ENCODE measurements at places on chromosomes 3 and 15.
A peak's percentile ranks its signal among the peaks of the same experiment; 100 is the strongest.

DNA sequence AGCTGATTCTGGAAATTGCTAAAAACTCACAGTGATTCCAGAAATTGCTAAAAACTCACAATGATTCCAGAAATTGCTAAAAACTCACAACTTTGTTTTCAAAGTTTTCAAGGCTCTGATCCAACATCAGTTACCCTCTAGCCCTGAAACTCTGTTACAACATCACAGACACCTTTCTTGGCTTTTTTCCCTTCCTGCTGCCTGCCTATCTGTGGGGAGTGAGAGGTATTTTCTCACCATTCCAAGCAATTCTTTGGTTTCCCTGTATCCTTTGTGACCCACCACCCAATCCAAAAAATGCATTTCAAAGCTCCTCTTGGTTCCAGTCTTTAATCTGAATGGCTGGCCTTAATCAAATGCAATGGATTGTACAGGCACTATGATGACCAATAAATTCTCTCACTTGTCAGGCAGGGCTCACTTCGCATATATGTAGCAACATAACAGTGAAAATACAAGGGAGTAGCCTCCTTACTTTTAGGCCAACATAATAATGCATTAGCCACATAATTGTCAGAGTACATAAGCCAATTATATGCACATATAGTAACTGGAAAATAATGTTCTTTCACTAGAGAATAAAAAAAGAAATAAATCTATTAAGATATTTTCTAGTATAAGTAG, 1139.0 kb downstream of the ROBO2 start:
- peak; percentile 1 for DNase-seq

GRCh38 chr3:54577313-54577712, 350.5 kb downstream of the LRTM1 start:
- DNase-seq = no peak

- DNase-seq = no peak
These were observed 74.4 kb downstream of the DLG1 start for GRCh38 chr3:197224034-197224444.

GRCh38 chr3:62095756-62096155, 277.6 kb downstream of the FEZF2 start:
- DNase-seq = no peak

- DNase-seq = no peak
These were observed 1.5 kb downstream of the SNRPN start for GRCh38 chr15:24956111-24956838.

- no peak for DNase-seq
These were observed 517.9 kb downstream of the MECOM start for GRCh38 chr3:169145540-169146178.

DNA sequence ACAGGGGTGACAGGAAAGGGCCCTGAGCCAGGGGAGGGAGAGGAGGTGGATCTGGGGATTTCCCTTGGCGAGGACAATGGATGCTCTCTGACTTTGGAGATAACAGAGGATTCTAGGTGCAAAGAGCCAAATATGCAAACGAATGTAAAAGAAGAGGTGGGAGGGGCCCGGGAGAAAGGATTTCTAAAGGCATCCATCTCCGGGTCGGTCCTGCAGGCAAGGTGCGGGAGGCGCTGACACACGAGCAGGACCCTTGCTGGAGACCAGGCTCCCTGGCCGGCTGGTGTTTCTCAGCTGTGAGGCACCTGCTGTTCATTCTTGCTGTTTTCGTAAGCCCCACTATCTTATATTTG, 115.2 kb upstream of the TLE3 start:
- no peak for DNase-seq

DNA sequence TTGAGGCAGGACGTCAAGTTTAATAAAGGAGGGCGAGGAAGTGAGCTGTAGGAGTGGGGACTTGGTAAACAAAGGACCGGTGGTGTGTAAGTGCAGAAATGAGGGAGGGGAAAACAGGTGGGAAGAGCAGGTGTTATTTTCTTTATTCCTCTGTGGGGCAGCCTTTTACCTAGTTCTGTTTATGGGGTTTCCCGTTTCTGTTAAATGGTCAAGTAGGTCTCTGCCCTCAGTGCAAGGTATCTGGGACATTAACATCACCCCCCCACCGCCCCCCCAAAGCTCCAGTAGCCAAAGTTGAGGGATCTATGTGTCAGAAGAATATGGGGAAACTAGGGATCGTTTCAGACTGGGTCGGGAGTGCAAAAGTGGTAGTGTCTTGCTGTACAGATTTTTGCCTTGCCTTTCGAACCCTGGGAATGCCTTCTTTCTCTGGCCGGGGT, 893 bp downstream of the MGA start:
- no peak for DNase-seq

DNA sequence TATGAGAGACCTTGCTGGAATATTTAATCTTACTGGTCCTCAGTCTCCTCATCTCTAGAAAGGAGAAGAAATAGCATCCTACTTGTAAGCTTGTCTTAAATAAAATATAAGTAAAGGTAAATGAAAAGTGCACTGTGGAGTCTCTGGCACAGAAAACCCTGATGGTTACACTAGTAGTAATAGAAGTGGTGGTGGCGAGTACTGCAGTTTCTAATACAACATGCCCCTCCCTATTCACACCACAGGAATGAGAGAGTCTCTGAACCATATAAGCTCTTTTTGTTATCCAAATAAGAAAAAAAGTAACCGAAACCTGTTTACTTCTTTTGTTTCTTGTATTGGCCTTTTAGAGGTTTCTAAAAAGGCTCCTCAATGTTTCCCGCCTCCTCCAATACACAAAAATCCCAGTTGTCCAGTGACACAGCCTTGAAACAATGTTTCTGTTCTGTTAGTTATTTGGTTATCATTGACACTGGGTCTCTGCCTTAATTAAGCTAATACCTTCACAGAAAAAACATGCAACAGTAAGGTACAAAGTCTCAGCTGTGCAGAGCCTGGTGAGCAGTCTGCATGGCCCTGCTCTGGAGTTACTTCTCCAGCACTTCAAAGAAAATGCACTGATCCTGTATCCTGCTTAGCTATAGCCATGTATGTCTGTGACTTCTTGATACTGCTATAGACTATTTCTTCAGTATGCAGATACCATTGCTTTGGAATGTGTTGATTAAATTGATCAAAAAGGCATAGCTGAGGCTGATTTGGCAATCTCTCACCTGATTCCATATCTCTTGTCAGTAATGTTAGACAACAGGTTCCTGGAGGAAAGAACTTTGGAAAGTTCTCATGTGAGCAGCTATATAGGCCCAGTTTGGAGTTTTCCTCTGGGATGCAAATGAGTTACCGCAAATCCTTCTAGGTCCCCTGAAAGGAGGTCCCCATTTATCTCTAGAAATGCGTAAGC, 315.6 kb upstream of the IL12A start:
- no peak for DNase-seq

DNA sequence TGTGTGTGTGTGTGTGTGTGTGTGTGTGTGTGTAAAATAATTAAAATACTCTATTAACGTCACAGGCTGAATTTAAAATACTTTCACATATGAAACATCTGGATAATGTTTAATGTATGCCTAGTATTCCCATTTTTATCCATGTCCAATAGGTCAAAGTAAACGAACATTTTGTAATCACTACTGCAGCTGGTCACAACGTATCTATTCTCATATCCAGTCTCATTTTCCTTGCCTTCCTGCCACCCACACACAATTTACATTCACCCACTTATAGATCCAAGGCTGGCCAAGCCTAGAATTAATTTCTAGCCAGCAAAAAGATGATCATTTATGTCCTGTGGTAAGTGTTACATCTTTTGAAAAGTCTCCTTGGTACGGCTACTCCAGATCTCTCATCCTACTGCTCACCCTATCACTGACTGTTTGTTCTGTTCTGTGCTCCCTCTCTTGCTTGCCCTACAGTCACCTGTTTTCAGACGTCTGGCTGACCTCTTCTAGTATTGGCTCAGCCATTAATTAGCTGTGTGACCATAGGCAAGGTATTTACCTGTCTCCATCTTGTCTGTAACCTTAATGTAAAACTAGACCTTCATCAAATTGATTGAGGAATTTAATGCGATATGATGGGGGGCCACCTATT, 17.6 kb downstream of the SERPINI2 start:
- DNase-seq = no peak

DNA sequence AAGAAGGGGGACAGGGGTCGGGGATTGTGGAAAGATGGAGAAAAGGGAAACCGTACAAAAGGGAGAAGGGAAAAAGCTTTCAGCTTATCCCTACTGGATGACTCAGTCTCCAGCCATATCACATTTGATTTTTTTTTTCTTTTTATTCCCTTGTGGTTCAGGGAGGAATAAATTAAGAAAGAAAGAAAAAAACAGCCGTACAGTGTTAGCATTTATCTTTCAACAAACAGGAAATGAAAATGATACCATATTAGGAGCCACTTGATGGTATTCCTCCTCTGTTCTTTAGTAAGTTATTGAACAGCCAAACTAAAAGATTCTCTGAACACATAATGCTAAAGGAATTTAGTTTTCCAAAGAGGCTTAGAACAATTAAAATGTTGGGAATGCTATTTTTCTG, 594.4 kb downstream of the FOXP1 start:
- peak; percentile 58 for DNase-seq

GRCh38 chr3:73727854-73728253, 103.1 kb upstream of the PDZRN3 start:
- DNase-seq = no peak

GRCh38 chr3:175392653-175393052, 533.5 kb downstream of the NAALADL2 start:
- no peak for DNase-seq

DNA sequence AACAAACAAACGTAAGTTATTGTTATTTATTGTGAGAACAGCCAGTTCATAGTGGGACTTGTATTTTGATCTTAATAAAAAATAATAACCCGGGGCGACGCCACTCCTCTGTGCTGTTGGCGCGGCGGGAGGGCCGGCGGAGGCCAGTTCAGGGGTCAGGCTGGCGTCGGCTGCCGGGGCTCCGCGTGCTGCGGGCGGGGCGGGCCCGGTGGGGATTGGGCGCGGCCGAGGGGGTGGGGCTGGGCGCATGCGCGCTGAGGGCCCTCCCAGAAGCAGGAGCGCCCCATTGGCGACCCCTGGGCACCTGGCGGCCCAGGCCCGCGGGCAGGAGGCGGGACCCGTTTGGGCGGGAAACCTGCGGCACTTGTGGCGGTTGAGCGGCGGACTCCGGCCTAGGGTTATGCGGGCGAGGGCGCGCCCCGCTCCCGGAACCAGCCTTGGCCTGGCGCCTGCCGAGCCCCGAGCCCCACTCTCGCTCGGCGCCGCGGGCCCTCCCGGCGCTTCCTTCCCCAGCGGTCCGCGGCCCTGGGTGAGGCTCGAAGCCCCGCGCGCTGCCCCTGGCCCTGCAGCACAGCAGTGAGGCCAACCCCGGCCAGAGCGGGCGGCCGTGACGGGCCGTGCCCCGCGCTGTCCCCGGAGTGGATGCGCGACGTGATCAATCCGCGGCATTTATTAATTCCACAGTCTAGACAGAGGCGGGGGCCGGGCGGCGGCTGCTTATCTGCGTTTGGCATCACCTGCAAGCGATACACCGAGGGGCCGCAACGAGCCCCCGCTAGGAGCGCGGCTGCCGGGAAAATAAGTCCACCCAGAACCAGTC, 6.0 kb downstream of the ISL2 start:
- no peak for DNase-seq
